ENCODE measurements at places on chromosomes 11 and 22.

DNA sequence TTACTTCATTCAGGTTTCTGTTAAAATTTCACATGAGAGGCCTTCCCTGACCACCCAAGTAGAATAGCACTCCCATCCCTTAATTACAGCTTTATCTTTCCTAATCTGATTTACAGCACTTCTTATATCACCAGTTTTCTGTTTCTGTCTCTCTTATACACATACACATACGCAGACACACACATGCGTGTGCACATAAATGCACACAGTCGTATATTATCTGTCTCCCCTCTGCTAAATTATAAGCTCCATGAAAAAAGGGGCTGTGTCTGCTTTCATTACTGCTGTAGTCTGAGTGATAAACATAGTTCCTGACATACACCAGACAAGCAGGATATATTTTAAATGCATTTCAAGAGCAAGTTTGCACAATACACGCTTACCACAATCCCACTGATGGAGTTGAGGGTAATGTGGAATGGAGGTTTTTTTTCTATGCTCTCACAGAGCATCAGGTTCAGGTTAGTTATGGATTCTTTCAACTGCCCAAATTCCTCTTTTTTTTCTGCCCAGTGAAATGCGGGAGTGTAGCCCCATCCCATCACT is 13.7 kb upstream of the TOP3B start:
- no peak for DNase-seq

GRCh38 chr11:69438286-69438920 is 43.1 kb upstream of the LINC01488 start:
- DNase-seq: no peak

DNA sequence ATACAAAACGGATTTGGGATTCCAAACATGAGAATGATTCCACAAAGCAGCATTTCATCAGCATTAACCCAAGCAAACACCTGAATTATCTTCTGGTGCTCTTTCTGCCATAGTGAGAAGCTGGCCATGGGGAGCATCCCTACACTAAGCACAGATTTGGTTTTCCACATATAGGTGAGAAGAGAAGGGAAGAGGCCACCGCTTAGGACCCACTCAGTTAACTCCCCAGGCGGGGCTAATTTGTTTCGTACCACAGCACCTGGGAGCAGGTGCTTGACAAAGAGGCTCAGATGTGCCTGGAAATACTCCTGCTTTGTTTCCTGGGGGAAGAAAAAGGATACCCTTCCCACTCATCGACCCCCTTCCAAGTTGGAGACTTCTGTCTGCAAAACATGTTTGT is 64.2 kb downstream of the RAB30 start:
- DNase-seq: no peak

DNA sequence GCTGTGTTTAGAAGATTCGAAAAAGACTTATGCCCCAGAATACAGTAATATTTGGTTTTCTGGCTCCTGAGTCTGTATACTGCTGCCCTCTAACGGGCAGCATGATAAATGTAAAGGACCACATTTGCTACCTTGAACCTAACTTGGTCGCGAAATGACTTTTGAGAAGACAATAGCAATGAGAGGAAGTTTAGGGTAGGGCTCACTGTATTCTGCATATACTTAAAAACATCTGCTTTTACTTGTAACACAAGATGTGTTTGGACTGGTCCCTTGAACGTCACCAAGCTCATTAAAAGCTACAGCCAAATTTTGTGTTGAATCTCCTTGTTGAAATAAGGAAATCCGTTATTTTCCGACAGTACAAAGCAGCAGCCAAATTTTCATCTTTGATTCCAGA is 309.1 kb downstream of the SWAP70 start:
- DNase-seq: no peak

GRCh38 chr11:59960502-59961381 is 3.1 kb upstream of the OOSP4A start:
- DNase-seq: no peak

GRCh38 chr11:86064220-86064803 is 4.6 kb downstream of the PICALM start:
- DNase-seq: no peak

- DNase-seq: no peak
Measured at GRCh38 chr11:61657566-61658290, 22.5 kb upstream of the DAGLA start.

GRCh38 chr22:37782340-37783168 is 25.2 kb upstream of the GCAT start:
- DNase-seq: no peak

- DNase-seq: no peak
Measured at GRCh38 chr11:2314136-2314524, 12.3 kb downstream of the TSPAN32 start.

DNA sequence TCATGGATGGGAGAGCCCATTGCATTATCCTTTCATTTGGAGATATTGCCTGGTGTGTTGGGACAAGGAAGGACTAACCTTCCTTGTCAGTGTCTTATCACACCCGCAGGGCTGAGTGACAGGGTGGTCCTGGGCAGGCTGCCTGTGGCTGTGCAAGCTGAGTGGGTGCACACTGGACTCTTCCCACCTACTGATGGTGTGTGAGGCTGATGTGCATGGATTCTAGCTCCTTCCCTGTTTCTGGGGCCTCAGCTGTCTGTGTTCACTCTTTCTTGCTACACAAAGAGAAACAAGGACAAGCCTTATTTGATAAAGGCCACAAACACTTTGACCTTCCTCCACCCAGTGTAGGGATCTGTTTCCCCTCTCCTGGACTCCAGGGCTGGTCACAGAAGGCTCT is 22.0 kb downstream of the TBX1 start:
- no peak for DNase-seq

DNA sequence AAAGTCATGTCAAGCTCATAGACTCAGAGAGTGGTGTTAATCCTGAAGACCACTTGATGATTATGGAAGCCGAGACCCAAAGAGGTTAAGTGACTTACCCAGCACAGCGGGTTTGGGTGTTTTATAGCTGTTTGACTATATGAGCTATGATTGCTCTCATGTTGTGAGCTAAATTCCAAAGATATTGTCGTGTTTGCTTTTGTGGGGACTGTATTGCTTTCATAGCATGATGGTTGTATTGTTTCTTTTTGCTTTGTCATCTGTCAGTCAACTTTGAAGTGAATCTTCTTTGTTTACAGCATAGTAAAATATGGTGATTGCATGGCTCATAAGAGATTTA is 23.7 kb downstream of the NF2 start:
- DNase-seq: no peak

DNA sequence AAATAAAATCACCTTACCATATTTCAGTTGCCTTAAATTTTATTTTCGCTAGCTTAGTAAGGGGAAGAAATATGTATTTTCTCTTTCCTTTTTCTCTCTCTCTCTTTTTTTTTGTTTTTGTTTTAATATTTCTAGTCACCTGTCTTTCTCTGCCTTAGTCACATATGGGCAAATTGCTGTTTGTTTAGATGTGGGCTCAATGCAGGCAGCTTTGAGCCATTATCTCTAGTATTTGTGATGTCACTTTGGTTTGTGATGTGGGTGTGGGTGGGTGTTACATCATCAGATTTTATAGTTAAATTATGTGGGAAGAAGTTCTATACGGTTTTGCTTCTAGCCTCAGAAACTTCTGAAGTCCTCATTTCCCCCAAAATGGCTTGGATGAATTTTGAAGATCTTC is at the start of gene C22orf31:
TSS of gene C22orf31 (minus strand) at position 59 of the 400 bp plus-strand sequence. CDS start at position 20, 39 bp downstream.
- no peak for DNase-seq

DNA sequence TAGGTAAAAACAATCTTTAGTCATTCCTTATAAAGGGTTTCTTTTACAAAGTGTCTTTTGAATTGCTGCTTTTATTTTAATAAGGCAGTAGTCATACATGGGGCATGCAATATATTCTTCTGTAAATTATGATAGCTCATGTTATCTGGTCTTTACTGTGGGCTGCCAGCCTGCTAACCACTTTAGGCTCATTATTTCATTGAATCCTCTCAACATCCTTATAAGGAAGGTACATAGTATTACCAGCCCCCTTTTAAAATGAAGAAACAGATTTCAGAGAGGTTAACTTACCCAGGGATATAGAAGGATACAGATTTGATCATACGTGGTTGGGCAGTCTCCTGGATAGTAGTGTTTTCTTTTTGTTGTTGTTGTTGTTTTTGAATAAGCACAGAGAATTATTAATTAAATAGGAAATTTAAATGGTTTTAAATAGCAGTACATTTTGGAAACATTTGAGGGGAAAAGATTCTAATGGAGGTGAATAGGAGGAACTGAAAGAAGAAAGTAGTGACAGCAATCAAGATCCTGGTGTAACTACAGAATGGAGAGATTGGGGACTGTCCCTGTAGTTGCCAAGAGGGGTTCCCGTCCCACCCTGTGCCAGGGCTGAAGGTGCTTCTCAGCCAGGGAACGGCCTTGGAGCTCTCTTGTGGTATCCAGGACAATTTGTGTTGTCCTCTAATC is 21.0 kb downstream of the SPECC1L start:
- DNase-seq: no peak
